ENCODE measurements at places on chromosomes 11 and 22.

GRCh38 chr22:27381552-27381951 lies 420.0 kb downstream of the MN1 start:
- no peak for DNase-seq

- DNase-seq: no peak
Observed at GRCh38 chr11:96272529-96273222, 70.3 kb downstream of the MAML2 start.

GRCh38 chr11:10514202-10514601 lies 26.8 kb downstream of the RNF141 start:
- no peak for DNase-seq

GRCh38 chr11:70156291-70157037 lies 46.6 kb upstream of the FADD start:
- DNase-seq: no peak

DNA sequence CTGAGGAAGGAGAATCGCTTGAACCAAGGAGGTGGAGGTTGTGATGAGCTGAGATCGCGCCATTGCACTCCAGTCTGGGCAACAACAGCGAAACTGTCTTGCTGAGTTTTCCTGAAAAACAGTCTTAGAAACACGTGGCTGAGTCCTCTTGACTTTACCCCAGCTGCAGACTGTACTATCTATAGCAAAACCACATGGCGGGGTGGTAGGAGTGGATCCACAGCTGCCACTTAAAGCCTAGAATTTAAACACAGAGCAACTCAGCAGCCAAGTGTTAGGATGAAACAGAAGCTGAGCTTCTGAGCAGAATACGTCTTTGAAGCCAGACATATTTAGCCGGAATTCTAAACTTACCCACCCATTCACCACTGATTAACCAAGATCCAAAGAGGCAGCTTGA lies 14.1 kb downstream of the PATZ1 start:
- no peak for DNase-seq

- DNase-seq: no peak
Observed at GRCh38 chr22:29795663-29796062, 28.5 kb downstream of the UQCR10 start.

GRCh38 chr11:2558861-2559526 lies 114.2 kb downstream of the KCNQ1 start:
- DNase-seq: no peak

- no peak for DNase-seq
Observed at GRCh38 chr11:73612601-73613140, 14.8 kb upstream of the FAM168A start.

DNA sequence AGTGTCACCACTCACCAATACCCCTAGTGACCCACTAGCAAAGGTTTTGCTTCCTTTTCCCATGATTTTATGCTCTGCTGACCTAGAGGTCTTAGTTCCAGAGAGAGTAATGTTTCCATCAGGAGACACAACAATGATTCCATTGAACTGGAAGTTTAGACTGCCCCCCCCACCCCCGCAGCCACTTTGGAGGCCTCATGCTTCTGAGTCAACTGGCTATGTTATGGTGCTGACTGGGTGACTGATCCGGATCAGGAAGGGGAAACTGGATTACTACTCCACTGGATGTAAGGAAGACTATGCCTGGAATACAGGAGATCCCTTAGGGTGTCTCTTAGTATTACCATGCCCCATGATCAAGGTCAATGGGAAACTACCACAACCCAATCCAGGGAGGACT lies 633.6 kb downstream of the OPCML start:
- no peak for DNase-seq

GRCh38 chr22:43397766-43398165 lies 14.0 kb upstream of the MPPED1 start:
- DNase-seq: no peak

DNA sequence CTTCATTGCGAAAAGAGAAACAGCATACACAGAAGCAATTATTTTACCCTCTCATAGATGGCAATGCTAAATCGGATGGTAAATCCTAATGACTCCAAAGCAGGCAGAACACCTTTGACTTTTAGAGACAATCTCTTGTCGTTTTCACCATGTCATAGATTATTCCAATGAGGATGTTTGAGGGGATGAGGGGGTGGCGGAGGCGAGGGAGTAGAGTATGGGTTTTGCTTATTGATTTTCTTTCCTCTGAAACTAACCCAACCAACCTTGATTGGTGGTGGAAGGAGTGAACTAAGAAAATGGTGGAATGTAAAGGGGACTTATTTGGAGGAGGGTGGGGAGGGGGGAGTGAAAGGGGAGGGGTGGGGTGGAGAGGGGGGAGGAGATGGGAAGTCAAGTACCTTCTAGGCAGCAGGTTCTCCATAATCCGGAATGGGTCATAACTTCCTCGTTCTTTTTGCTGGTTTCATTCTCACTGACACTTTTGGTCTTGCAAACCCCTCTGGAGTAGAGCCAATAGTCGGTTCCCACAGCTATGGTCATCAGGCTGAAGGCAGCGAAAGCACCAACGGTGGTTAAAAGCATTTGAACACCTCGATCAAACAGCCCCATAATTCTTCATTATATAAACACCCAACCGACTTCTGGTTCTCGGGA lies 1.5 kb downstream of the CACNG2 start:
- DNase-seq: no peak

GRCh38 chr22:19767427-19768341 lies 7.1 kb downstream of the TBX1 start:
- DNase-seq: no peak

- DNase-seq: no peak
Observed at GRCh38 chr11:118896472-118896913, 12.8 kb downstream of the CXCR5 start.

DNA sequence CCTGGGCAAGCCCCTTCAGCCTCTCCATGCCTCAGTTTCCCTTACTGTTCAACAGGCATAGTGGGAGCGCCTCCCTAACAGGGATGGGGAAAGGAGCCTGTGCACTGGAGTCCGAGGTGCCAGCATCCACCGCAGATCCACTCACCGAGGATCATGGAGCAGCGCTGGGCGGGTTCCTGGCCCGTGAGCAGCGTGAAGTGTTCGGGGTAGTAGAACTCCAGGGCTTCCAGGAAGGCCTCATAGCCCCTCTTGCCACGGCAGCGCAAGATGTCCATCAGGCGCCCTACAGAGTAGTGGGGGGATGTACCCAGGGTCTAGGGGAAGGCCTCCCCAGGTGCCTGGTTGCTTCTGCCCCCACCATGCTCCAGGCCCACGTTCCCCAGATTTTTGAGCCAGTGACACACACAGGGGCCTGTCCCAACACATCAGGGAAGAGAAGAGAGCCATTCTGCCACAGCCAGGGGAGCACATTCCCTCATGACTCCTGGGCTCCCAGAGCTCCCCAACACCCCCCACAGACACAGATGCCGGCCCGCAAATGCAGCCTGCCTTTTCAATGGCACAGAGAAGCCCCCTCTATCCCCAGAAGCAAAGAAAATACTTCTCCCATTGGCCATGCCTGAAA lies 1.3 kb downstream of the CARD10 start:
- DNase-seq: no peak

Data from NCI-H2081 (cell line).